ENCODE measurements at places on chromosomes 16 and 17. TPM values are rescaled to one million over a fixed set of nuclear protein-coding genes. Genes with fewer than 3 reads are reported as not detected.

GRCh38 chr16:30010844-30011713, at the start of gene DOC2A:
Gene DOC2A, minus strand, starts transcription at chr16:30011027. Its CDS starts 805 bp downstream, at chr16:30010222.
- peak; percentile 37 for DNase-seq
- peaks cover 4% of the 10 kb centered on the region for H3K36me3 ChIP-seq
- H3K27ac ChIP-seq = no peak within 1 kb of the TSS
- peak within 1 kb of the TSS; percentile 29 for H3K4me3 ChIP-seq

DNA sequence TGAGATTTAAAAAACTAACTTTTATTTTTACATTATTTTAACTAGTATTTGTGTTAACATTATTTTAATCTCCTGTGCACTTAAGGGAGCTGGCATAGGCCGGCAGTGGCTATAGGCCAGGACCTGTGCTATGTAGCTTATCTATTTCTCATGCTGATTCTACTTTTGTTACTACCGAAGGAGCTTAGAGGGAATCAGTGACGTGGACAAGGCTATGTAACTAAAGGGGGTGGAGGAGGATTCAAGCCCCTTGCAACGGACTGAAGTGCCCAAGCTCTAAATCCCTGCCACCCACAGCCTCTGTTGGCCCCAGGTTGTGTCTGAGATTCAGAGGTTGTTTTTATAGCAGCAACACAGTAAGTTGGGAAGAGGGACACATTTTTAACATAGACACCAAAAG, 356.4 kb downstream of the WWOX start:
- no peak overlapping the region for H3K4me3 ChIP-seq
- H3K27me3 ChIP-seq = no peaks in the 10 kb centered on the region
- no peak overlapping the region for H3K27ac ChIP-seq
- H3K4me1 ChIP-seq = no peaks in the 10 kb centered on the region
- H3K36me3 ChIP-seq = no peaks in the 10 kb centered on the region

Gene WDR45B
- 64.4 TPM for polyA plus RNA-seq

- H3K4me3 ChIP-seq = no peak overlapping the region
- no peaks in the 10 kb centered on the region for H3K27me3 ChIP-seq
- no peak overlapping the region for H3K27ac ChIP-seq
- no peaks in the 10 kb centered on the region for H3K4me1 ChIP-seq
Observed at GRCh38 chr17:49664706-49665211, 13.1 kb downstream of the SPOP start.

DNA sequence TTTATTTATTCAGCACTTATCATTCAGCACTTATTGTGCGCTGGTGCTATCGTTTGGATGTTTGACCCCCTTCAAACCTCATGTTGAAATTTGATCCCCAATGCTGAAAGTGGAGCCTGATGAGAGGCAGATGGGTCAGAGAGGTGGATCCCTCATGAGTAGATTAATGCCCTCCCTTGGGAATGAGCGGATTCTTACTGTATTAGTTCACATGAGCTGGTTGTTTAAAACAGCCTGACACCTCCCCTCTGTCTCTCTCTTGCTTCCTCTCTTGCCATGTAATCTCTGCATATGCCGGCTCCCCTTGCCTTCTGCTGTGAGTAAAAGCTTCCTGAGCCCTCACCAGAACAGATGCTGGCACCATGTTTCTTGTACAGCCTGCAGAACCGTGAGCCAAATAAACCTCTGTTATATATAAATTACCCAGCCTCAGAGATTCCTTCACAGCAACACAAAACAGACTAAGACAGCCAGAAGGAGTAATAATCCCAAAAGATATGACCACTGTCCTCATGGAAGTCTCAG, 111.1 kb downstream of the CACNG3 start:
- H3K4me3 ChIP-seq = no peak overlapping the region
- H3K27ac ChIP-seq = no peak overlapping the region
- no peaks in the 10 kb centered on the region for H3K36me3 ChIP-seq
- no peak for DNase-seq
- no peaks in the 10 kb centered on the region for H3K27me3 ChIP-seq

DNA sequence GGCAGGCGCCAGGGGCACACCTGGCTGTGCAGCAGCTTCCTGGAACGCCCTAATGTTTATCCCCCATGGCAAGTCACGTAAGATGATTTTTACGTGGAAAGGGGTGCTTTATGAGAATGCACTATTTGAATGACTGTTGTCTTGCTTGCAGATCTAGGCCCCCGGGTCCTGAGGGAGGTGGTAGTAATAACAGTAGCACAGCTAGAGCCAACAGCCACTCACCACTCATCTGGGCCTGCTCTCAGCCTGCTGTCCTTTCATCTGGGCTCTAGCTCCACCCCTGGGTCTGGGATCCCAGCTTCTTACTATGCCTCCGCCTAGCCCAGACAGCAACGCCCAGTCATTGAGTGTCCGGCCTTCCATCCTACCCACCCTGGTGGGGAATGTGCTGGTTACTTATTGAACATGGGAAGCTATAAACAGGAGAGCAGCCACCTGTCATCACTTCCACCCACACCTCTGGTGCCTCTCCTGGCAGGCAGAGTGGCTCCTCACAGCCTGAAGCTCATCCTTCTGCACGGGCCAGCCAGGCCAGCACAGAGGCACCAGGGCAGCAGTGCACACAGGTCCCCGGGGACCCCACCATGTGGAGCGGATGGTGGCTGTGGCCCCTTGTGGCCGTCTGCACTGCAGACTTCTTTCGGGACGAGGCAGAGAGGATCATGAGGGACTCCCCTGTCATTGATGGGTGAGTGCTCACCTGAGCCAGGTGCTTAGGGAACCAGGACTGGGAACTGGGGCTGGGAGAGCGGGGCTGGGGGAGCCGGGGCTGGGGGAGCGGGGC, 16.6 kb downstream of the DPEP1 start:
- H3K4me3 ChIP-seq = no peak overlapping the region
- no peaks in the 10 kb centered on the region for H3K36me3 ChIP-seq
- H3K27ac ChIP-seq = no peak overlapping the region

Gene RPRML
- polyA plus RNA-seq = 0.19 TPM

- H3K27ac ChIP-seq = no peak overlapping the region
- no peaks in the 10 kb centered on the region for H3K27me3 ChIP-seq
- DNase-seq = no peak
Observed at GRCh38 chr17:11916091-11916490, 81.2 kb downstream of the ZNF18 start.

DNA sequence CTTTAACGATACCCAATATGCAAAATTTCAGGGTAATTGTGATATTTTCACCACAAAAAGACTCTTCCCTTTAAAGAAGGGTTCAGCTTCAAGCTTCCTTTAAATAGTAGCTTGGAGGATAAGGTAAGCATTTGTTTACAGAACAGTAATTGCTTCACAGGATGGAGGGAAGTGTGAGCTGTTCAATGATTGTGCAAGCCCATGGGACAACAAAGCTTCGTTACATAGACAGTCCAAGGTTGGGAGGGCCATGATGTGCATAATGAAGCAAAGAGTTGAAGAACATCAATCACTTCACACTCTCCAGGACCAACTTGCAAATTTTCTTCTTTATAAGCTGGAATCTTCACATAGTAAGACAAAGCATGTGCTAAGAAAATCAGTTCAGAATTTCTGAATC, 145.0 kb upstream of the ASIC2 start:
- H3K27ac ChIP-seq = no peak overlapping the region
- H3K27me3 ChIP-seq = no peaks in the 10 kb centered on the region
- no peak for DNase-seq
- no peaks in the 10 kb centered on the region for H3K4me1 ChIP-seq

- peak overlapping the region; percentile 87 for H3K4me3 ChIP-seq
- H3K4me1 ChIP-seq = peaks cover 17% of the 10 kb centered on the region
- peak overlapping the region; percentile 93 for H3K27ac ChIP-seq
- no peaks in the 10 kb centered on the region for H3K36me3 ChIP-seq
Observed at GRCh38 chr16:2905241-2905987, 6.3 kb upstream of the FLYWCH1 start.

GRCh38 chr16:85390511-85391174, 222.5 kb upstream of the GSE1 start:
- no peaks in the 10 kb centered on the region for H3K36me3 ChIP-seq
- DNase-seq = peak; percentile 74
- no peak overlapping the region for H3K4me3 ChIP-seq
- H3K4me1 ChIP-seq = peaks cover 25% of the 10 kb centered on the region

GRCh38 chr17:75633486-75634375, 497 bp downstream of the SMIM5 start:
- H3K4me1 ChIP-seq = peaks cover 59% of the 10 kb centered on the region
- H3K27me3 ChIP-seq = peaks cover 2% of the 10 kb centered on the region
- peak; percentile 98 for DNase-seq
- peak overlapping the region; percentile 34 for H3K4me3 ChIP-seq

- no peaks in the 10 kb centered on the region for H3K4me1 ChIP-seq
- no peaks in the 10 kb centered on the region for H3K36me3 ChIP-seq
- peaks cover 5% of the 10 kb centered on the region for H3K27me3 ChIP-seq
- H3K27ac ChIP-seq = no peak overlapping the region
- H3K4me3 ChIP-seq = no peak overlapping the region
Observed at GRCh38 chr17:65130832-65131231, 6.3 kb upstream of the RGS9 start.

DNA sequence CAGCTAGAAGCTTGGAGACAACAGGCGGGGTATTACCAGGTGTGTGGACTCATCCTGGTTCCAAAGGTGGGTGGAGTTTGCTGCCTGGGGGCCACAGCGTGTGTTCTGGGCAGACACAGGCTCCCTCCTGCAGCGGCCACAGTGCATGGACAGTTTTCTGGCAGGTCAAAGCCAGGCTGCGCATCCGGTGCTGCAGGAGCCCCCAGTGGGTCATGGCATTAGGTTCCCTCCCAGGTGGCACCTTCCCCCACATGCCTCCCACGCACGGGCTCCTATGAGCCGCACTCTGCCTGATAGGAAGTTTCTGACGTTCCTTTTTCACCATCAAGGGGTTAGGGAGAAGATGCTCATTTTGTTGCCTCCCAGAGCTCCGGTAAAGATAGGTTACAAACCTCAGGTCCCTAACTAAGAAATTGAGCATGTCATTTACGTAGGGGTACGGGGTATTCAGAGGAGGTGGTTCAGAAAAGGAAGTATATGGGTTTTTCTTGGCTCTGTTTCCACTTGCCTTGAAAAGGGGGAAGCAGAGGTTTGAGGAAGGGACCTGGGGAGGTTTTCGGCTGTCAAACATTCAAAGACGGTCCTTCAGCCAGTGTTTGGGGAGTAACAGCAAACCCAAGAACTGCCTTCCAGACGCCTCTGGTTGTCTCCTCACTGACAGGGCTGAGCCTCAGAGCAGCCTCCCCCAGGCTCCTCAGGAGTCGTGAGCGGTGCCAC, 32.7 kb upstream of the NAT9 start:
- H3K4me1 ChIP-seq = peaks cover 36% of the 10 kb centered on the region
- H3K4me3 ChIP-seq = no peak overlapping the region
- DNase-seq = peak; percentile 40
- peaks cover 16% of the 10 kb centered on the region for H3K36me3 ChIP-seq

Gene ATP2A1
- 168 TPM for polyA plus RNA-seq

GRCh38 chr16:67943619-67944504, at the start of gene LCAT:
Gene LCAT, minus strand, starts transcription at chr16:67944120. Its CDS starts 19 bp downstream, at chr16:67944101.
- peaks cover 87% of the 10 kb centered on the region for H3K36me3 ChIP-seq
- peaks cover 24% of the 10 kb centered on the region for H3K4me1 ChIP-seq
- H3K4me3 ChIP-seq = no peak within 1 kb of the TSS

DNA sequence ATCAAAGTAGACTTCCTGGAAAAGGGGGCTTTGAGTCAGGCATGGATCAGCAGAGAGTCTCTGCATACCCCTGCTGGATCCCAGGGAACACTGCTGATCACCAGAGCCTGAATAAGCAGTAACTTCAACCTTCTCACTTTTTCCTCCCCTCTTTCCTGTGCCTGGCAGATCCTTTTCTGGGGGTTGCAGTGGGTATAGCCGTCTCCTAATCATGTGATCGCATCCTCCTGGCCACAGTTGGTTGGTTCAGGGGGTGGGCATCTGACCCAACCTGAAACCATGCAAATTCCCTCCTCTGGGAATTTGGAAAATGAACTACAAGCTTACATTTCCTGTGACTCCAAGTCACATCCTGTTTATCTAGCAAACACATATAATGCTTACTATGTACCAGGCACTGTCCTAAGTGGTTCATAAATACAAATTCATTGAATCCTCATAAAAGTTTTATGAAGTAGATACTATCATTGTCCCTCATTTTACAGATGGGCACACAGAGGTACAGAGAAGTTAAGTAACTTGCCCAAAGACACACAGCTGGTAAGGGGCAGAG, 120.3 kb downstream of the AXIN2 start:
- peaks cover 10% of the 10 kb centered on the region for H3K4me1 ChIP-seq
- no peaks in the 10 kb centered on the region for H3K36me3 ChIP-seq
- DNase-seq = no peak
- H3K27ac ChIP-seq = no peak overlapping the region
- peaks cover 14% of the 10 kb centered on the region for H3K27me3 ChIP-seq

DNA sequence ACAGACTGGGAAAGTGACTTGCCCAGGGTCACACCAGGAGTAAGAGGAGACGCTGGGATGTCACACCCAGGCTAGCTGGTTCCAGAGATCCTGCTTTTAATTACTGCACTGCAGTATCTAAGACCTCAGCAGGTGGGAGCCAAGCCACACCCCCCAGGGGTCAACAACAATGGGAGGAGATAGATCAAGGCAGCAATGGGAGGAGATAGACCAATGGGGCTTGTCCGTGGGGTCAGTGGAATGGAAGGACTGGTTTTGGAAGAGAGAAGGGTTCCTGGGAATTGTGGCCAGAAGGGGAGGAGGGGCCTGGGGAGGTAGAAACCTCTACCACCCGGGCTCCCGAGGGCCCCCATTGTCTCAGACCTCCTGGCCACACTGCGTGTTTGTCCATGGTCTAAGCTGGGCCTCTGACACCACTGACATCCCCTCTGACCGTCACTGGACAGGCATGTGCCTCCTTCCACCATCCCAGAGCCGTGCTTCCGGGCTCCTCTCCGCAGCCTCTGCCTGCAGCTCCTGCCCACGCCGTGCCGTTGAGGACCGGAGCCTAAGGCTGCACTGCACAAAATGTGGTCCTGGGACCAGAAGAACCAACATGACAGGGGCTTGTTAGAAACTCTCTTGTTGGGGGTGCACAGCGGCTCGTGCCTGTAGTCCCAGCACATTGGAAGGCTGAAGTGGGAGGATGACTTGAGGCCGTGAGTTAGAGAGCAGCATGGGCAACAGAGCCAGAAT, 69.8 kb upstream of the RPH3AL start:
- no peak overlapping the region for H3K27ac ChIP-seq
- DNase-seq = no peak
- no peaks in the 10 kb centered on the region for H3K27me3 ChIP-seq
- H3K4me3 ChIP-seq = no peak overlapping the region
- no peaks in the 10 kb centered on the region for H3K36me3 ChIP-seq

Gene SLC5A11
- polyA plus RNA-seq = 0.37 TPM

Gene KRT14
- 0.48 TPM for polyA plus RNA-seq

DNA sequence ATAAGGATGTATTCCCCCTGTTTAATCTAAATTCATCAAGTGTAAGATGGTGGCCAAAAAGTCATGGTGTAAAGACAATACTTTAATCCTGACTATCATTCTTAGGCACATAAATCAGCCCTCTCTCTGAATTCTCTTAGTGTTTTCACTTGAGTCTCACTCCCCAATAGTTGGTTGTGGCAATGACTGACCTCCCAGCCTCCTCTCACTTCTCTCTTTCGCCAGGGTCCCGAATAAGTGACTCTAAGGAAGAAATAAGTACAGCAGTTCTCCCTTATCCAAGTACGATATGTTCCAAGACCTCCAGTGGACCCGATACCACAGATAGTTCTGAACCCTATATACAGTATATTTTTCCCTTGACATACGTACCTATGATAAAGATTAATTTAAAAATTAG, 335.3 kb downstream of the MAF start:
- no peak for DNase-seq
- no peaks in the 10 kb centered on the region for H3K36me3 ChIP-seq
- H3K27ac ChIP-seq = no peak overlapping the region
- H3K4me3 ChIP-seq = no peak overlapping the region
- H3K27me3 ChIP-seq = no peaks in the 10 kb centered on the region

Measured in muscle of leg (tissue), 16 donors.